Stimulated activated CD4-positive, alpha-beta T cell treated with anti-CD3 and anti-CD28 coated beads, Interleukin-4, amount 100 ng/mL, for 1 hour (primary cell): ENCODE measurements at places on chromosomes 12 and 14.

DNA sequence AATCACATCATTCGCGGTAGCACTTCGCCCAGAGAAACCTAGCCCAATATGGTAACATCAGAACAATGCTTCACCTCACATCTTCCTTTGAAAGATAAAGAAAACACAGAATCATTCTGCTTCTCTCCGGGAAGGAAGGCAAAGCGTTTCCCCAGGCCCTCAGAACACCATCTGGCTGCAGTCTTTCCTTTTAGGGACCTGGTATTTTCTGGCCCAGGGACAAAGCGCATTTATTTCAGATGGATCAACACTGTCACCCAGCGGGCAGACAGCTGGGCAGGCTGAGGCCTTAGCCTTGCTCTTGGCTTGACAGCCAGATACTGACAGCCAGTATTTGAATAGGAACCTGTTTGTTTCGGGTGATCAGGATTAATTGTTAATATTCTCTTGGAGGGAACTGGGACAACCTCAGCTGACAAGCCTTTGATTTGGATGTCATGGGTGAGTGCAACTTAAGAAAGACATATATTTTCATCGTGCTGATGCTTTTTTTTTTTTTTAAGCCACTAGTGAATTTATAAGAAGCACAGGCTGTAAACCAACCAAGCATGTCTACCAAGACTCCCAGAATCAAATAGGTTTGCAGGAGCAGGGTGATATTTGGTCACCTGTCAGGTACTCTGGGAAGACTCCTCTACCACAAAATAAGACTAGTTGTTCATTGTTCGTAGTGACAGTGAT, 118.9 kb downstream of the VEZT start:
- DNase-seq: no peak

- no peak for DNase-seq
Observed at GRCh38 chr12:21710958-21711775, 53.5 kb upstream of the LDHB start.

GRCh38 chr12:68267892-68268396, 14.5 kb upstream of the IL22 start:
- DNase-seq: no peak

GRCh38 chr12:63103494-63104131, 47.4 kb downstream of the AVPR1A start:
- no peak for DNase-seq

DNA sequence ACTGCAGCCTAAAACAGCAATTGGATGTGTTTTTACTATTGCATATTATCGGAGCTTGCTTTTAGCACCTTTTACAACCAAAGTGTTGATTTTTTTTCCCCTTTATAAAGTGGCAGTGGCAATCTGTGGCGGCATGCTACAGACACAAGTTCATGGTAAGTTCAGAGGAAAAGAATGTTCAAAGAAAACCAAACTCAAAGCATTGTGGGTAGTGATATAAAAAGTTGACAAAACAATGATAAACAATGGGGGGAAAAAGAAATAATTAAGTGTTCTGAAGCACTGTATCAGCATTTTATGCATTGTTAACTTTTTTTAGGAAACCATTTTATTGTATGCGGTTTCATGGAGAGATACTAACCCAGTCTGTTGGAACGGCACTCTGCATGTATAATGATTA, 492.0 kb upstream of the SOX5 start:
- DNase-seq: no peak

GRCh38 chr12:79706156-79706555, 15.4 kb upstream of the PAWR start:
- no peak for DNase-seq
